ENCODE measurements at places on chromosomes 1 and 21. TPM values are rescaled to one million over a fixed set of nuclear protein-coding genes. Genes with fewer than 3 reads are reported as not detected.

PCAT6 gene
- polyA plus RNA-seq, result 5.8 TPM

ERO1B gene
- polyA plus RNA-seq, result 5.7 TPM

GRCh38 chr1:232868793-232869491 is 63.7 kb downstream of the MAP10 start:
- no peaks in the 10 kb centered on the region for H3K4me1 ChIP-seq
- no peak overlapping the region for H3K27ac ChIP-seq

- H3K4me3 ChIP-seq, result no peak overlapping the region
- no peak for DNase-seq
- H3K27me3 ChIP-seq, result no peaks in the 10 kb centered on the region
- H3K36me3 ChIP-seq, result no peaks in the 10 kb centered on the region
- H3K4me1 ChIP-seq, result no peaks in the 10 kb centered on the region
Observed at GRCh38 chr1:215423288-215423687, 143.8 kb upstream of the KCTD3 start.

DNA sequence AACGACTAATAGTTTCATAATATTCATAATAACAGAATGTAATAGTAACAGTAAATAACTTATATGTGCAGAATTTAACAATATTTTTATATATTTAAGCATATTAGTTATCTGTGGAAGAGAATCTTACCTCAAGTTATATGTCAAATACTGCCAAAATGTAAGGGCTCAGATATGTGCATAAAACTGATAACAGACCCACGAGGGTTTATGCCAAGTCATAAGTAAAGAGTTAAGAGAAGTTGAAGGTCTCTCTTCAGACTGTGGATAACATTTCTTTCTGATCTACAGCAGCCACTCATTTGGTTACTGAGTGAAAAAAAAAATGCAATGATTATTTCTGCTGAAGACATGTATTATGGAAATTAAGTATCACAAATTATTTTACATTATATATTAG is 1167.8 kb upstream of the NCAM2 start:
- no peaks in the 10 kb centered on the region for H3K27me3 ChIP-seq
- no peaks in the 10 kb centered on the region for H3K36me3 ChIP-seq
- no peak overlapping the region for H3K27ac ChIP-seq
- DNase-seq, result no peak
- no peak overlapping the region for H3K4me3 ChIP-seq

DNA sequence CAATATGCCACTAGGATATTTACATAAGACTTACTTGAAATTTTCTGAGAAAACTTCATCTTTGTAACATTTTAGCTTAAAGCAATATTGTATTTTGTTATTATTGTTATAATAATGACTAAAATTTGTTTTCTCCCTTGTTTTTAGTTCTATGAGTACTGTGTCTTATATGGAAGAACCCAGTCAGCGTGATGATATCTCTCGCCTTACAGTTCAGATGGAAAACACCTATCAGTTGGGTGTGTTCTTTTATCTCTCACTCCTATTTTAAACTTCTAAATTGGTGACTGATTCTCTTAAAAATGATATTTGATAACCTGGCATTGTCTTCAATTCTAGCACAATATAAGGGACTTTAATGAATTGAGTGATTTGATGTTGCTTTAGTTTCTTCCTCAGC is 18.0 kb downstream of the DYNLT5 start:
- no peak overlapping the region for H3K4me3 ChIP-seq
- H3K27ac ChIP-seq, result no peak overlapping the region
- no peaks in the 10 kb centered on the region for H3K4me1 ChIP-seq
- no peak for DNase-seq
- no peaks in the 10 kb centered on the region for H3K27me3 ChIP-seq
- H3K36me3 ChIP-seq, result no peaks in the 10 kb centered on the region

GRCh38 chr1:183432548-183432875 is 14.3 kb upstream of the NMNAT2 start:
- H3K4me1 ChIP-seq, result no peaks in the 10 kb centered on the region
- no peak for DNase-seq
- H3K27ac ChIP-seq, result no peak overlapping the region
- no peaks in the 10 kb centered on the region for H3K36me3 ChIP-seq
- no peaks in the 10 kb centered on the region for H3K27me3 ChIP-seq
- no peak overlapping the region for H3K4me3 ChIP-seq

DNA sequence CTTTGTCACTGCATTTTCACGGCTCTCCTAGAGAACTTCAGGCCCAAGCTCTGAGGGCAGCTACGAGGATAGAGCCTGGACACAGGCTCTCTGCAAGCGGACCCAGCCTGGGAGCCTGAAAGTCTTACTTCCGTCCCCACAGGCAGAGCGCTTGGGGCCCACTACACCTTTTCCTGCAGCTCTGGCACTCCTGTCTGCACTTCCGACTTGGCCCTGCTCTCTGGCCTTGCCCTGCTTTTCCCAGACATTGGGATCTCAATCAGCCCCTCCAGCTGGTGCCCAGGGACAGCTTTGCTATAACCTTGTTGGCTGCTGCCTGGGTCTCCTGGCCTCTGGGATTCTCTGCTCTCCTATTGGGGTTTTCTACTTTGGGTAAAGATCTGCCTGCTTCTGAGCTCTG is 27.6 kb downstream of the WNT4 start:
- DNase-seq, result no peak
- no peaks in the 10 kb centered on the region for H3K27me3 ChIP-seq
- peaks cover 17% of the 10 kb centered on the region for H3K4me1 ChIP-seq

DNA sequence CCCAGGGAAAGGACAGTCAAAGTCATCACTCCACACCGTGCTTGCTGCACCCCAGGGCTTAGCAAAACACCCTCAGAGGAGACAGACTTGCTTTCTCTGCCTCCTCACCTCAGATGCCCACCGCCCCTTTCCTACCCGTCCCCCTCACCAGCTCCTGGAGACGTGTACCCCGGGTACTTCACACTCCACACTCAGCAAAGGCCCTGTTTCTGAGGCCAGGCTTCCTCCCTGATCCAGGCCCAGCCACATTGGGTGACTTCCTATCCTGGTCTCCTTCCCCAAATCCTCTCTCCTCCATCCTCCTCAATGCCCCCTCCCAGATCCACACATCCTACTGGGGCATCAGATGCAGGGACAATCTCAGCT is 116.7 kb downstream of the DMRTB1 start:
- H3K27me3 ChIP-seq, result no peaks in the 10 kb centered on the region
- H3K27ac ChIP-seq, result no peak overlapping the region
- DNase-seq, result no peak
- H3K4me3 ChIP-seq, result no peak overlapping the region
- no peaks in the 10 kb centered on the region for H3K4me1 ChIP-seq

DNA sequence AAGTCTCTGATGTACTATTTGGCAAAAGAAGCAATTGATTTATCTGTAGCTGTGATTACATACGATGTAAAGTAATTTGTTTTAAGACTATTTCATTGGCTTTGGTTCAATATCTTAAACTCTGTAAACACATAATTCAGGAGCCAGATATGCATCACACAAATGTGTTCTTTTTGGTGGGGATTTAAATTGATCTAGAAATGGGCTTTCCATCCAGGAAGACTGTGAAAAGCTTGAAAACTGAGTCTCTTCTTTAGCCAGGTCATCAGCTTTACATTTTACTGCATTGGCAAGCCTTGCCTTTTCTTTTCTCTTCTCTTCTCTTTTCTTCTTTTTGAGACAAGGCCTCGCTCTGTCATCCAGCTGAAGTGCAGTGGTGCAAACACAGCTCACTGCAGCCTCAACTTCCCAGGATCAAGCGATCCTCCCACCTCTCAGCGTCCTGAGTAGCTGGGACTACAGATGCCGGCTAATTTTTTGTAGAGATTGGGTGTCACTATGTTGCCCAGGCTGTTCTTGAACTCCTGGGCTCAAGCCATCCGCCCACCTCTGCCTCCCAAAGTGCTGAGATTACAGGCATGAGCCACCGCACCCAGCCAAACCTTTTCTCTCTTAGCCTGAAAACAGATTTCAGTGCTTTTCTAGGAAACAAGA is 1.4 kb downstream of the RCAN3 start:
- H3K36me3 ChIP-seq, result no peaks in the 10 kb centered on the region
- peaks cover 6% of the 10 kb centered on the region for H3K4me1 ChIP-seq
- H3K4me3 ChIP-seq, result no peak overlapping the region

IL19 gene
- 0.41 TPM for polyA plus RNA-seq

SNIP1 gene
- 3.9 TPM for polyA plus RNA-seq

GRCh38 chr1:203797216-203797615 is 1.8 kb downstream of the ZBED6 start:
- H3K27ac ChIP-seq, result no peak overlapping the region
- H3K4me1 ChIP-seq, result peaks cover 3% of the 10 kb centered on the region
- no peak for DNase-seq
- peak overlapping the region; percentile 95 for H3K4me3 ChIP-seq

PTAFR gene
- polyA plus RNA-seq, result 2.4 TPM

GRCh38 chr1:65904681-65905083 is 112.0 kb downstream of the PDE4B start:
- no peak for DNase-seq
- no peaks in the 10 kb centered on the region for H3K36me3 ChIP-seq
- no peak overlapping the region for H3K4me3 ChIP-seq
- H3K27me3 ChIP-seq, result no peaks in the 10 kb centered on the region

KRTAP19-1 gene
- not detected for polyA plus RNA-seq

- H3K27me3 ChIP-seq, result no peaks in the 10 kb centered on the region
- no peaks in the 10 kb centered on the region for H3K4me1 ChIP-seq
- no peaks in the 10 kb centered on the region for H3K36me3 ChIP-seq
- no peak overlapping the region for H3K27ac ChIP-seq
Observed at GRCh38 chr1:240474133-240474614, 137.8 kb downstream of the GREM2 start.

DNA sequence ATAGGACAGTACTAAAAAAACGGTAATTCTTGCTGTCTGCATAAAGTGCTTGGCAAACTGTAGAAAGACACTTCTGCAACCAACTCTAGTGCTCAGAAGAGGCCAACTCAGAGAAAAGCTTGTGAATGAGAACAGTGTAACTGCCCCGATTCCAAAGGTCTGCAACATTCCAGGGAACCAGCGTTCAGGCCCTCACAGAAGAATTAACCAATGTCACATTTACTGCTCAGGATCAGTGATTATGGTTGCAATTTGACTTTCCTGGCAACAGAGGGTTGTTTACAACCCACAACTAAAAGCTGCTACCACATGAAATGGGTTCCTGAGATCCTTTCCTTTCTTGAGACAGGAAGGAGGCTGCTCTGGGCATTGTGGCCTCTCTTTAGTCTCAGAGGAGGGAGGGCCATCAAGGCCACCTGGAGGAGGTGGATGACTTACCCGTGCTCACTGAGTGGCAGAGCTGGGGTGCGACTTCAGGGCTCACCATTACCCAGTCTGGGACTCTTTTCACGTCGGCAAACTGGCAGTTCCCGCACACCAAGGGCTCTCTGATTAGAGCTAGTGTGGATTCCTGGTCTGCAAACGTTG is 15.3 kb downstream of the SRSF4 start:
- H3K4me3 ChIP-seq, result no peak overlapping the region
- H3K4me1 ChIP-seq, result peaks cover 3% of the 10 kb centered on the region
- no peak for DNase-seq
- no peaks in the 10 kb centered on the region for H3K27me3 ChIP-seq
- peaks cover 19% of the 10 kb centered on the region for H3K36me3 ChIP-seq

OR14K1 gene
- not detected for polyA plus RNA-seq

DNA sequence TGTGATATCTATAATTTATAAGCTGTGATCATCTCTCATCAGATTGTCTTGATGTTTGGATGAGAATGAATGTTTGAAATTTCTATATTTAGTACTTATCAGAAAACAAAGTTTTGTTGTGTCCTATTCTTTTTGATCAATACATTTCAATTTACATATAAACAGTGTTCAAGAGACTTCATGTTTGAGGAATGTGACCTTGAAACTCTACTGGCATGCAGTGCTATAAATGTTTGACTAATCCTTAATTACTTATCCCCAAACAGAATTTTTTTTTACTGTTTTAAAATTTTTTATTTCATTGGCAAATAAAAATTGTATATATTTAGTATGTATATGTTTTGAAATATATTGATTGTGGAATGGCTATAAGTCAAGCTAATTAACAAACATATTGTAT is 1.5 kb upstream of the PRKAA2 start:
- peak overlapping the region; percentile 71 for H3K4me3 ChIP-seq
- no peaks in the 10 kb centered on the region for H3K36me3 ChIP-seq
- H3K4me1 ChIP-seq, result peaks cover 5% of the 10 kb centered on the region
- H3K27ac ChIP-seq, result peak overlapping the region; percentile 89
